Kidney glomerular epithelial cell (primary cell): ENCODE measurements at places on chromosomes 1 and 21.
A peak's percentile ranks its signal among the peaks of the same experiment; 100 is the strongest.

DNA sequence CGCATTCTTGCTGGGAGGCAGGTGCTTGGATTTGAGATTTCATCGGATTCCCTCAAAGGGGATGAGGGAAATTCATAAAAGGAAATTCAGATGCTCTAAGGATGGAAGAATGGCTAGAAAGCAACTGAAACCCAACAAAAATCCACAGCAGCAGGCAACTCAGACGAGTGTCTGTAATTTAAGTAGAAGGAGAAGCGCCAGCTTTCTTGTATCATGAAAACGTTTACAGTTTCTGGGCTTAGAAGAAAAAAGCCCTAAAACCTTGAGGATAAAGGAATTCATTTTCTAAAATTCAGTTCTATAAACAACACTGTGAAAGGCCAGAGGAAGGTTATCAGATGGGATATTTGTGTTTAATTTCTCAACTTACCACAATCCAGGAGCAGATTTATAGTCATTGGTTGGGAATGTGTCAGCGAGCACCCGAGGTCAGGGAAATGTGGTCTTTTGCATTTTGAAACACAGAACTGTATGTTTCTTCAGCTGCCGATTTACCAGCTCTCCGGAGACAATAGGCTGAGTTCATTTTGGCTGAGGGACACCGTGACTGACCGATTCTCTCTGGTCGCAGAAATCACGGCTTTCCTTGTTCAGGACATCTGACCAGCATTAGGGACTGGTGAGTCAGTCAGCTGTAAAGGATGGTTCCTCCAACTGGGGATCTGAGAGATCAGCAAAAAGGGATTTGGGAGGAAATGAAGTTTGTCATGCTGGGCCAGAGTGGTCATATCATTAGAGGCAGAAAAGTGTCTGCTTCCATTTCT, 111.6 kb upstream of the ERRFI1 start:
- DNase-seq, result peak; percentile 86

DNA sequence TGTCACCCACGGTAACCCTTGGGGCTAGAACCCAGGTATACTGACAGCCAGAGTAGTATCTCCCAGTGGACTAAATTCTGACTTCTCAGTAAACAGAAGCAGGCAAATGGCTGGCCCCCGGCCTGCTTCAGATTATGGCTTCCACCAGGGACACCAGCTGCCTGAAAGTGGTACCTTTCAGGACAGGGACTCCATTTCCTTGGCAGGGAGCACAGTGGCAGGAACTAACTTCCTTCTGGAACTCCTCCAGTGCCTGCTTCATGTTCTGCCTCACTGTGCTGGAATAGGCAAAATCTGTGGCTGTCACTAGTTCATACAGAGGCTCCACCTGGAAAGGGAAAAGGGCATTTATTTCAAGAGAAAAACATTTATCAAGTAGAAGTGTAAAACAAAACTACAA, 32.7 kb downstream of the C8B start:
- DNase-seq, result no peak

DNA sequence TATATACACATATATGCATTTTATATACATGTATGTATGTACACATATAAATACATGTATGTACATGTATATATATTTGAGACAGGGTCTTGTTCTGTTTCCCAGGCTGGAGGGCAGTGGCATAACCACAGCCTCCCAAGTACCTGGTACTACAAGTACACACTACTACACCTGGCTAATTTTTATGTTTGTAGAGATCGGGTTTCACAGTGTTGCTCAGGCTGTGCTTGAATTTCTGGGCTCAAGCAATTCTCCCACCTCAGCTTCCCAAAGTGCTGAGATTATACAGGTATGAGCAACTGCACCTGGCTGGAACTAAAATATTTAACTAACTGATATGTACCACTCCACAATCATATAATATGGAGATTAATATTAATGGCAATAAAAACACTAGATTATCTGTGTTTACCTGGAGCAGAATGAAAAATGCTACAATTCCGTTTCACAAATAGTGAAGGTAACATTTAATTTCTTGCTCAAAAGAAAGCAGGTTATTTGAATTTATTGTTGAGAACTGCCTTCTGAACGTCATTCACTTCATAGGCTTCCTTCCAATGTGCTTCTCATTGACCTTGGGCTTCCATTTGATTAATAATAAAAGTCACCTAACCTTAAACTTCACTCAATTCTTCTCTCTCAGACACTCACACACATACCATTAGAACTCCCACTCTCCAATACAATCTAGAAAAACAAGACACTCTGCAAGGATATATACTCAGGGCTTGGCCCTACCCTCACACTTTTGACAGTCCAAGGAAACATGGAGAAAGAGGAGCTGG, 57.0 kb downstream of the PTGER3 start:
- DNase-seq, result no peak

- no peak for DNase-seq
Observed at GRCh38 chr1:221011145-221011544, 131.9 kb downstream of the HLX start.

- no peak for DNase-seq
Observed at GRCh38 chr1:41135196-41135947, 106.7 kb downstream of the SCMH1 start.
